Left lung (tissue), 14 donors: ENCODE measurements at places on chromosomes 4 and X. TPM values are rescaled to one million over a fixed set of nuclear protein-coding genes. Genes with fewer than 3 reads are reported as not detected.

Gene DSPP
- polyA plus RNA-seq: not detected

Gene SOX3
- not detected for polyA plus RNA-seq

Gene ATOH1
- not detected for polyA plus RNA-seq

Gene GPR119
- not detected for polyA plus RNA-seq

Gene FHIP1A
- polyA plus RNA-seq: 6.8 TPM

Gene THAP6
- 31.8 TPM for polyA plus RNA-seq

Gene ZAR1
- 0.08 TPM for polyA plus RNA-seq

Gene CENPI
- polyA plus RNA-seq: 8.9 TPM

Gene CA5B
- polyA plus RNA-seq: 12.5 TPM

Gene SLC4A4
- polyA plus RNA-seq: 47.2 TPM

Gene GAGE12F
- polyA plus RNA-seq: not detected

Gene CCSER1
- polyA plus RNA-seq: 4.2 TPM

Gene ZCCHC18
- 5.4 TPM for polyA plus RNA-seq

Gene CYSLTR1
- 2.0 TPM for polyA plus RNA-seq

Gene VGLL1
- polyA plus RNA-seq: 6.5 TPM

Gene CYBB
- polyA plus RNA-seq: 15.7 TPM

Gene SUPT20HL1
- not detected for polyA plus RNA-seq

Gene SHROOM2
- polyA plus RNA-seq: 13.3 TPM

Gene ZFP92
- polyA plus RNA-seq: 1.2 TPM

Gene GASK1B
- polyA plus RNA-seq: 22.6 TPM

Gene CSAG2
- not detected for polyA plus RNA-seq

Gene CSAG1
- polyA plus RNA-seq: not detected

Gene FGFBP2
- polyA plus RNA-seq: not detected

Gene RS1
- polyA plus RNA-seq: 0.31 TPM

Gene MAGEA10
- polyA plus RNA-seq: 0.10 TPM

Gene TCEAL7
- 28.6 TPM for polyA plus RNA-seq

Gene CITED1
- polyA plus RNA-seq: 0.59 TPM

Gene AWAT2
- polyA plus RNA-seq: not detected

Gene AKAP14
- polyA plus RNA-seq: 1.1 TPM

Gene KCND1
- polyA plus RNA-seq: 4.5 TPM

Gene WAS
- 5.1 TPM for polyA plus RNA-seq

Gene RAB9B
- 3.0 TPM for polyA plus RNA-seq

Gene GCNA
- polyA plus RNA-seq: 2.0 TPM

Gene ARMCX1
- polyA plus RNA-seq: 54.4 TPM

Gene MAGED4B
- 64.9 TPM for polyA plus RNA-seq

Gene G3BP2
- polyA plus RNA-seq: 129 TPM

Gene ZMAT1
- 29.0 TPM for polyA plus RNA-seq

Gene NR3C2
- polyA plus RNA-seq: 15.3 TPM

Gene EFHC2
- 6.0 TPM for polyA plus RNA-seq

Gene COL4A6
- 13.4 TPM for polyA plus RNA-seq

Gene IL21
- not detected for polyA plus RNA-seq

Gene USP26
- not detected for polyA plus RNA-seq

Gene CTAG2
- not detected for polyA plus RNA-seq

Gene TCP11X2
- polyA plus RNA-seq: 0.11 TPM

Gene SSX1
- not detected for polyA plus RNA-seq

Gene CLDN22
- polyA plus RNA-seq: 0.62 TPM

Gene DCX
- polyA plus RNA-seq: 0.32 TPM
